T-helper 17 cell (primary cell): ENCODE measurements at places on chromosomes 5 and 9.

DNA sequence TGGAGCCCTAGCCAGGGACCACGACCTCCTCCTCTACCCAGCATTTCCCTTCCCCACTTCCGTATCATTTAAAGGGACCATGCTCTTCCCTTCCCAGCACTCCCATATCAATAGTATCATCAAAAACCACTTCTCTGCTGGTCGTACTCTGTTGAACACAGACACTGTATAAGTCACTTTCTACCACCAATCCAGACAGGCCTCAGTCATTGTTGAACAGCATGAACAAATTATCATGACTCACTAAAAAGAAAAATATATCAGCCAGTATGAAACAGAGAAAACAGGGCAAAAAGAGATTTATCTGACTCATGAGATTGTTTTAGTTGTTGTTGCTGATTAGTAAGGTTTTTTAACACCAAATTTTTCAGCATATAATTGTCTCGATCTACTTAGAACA is 89.8 kb downstream of the CDKN2A start:
- no peak for DNase-seq

- no peak for DNase-seq
Measured at GRCh38 chr9:84857211-84857610, 187.7 kb downstream of the NTRK2 start.

DNA sequence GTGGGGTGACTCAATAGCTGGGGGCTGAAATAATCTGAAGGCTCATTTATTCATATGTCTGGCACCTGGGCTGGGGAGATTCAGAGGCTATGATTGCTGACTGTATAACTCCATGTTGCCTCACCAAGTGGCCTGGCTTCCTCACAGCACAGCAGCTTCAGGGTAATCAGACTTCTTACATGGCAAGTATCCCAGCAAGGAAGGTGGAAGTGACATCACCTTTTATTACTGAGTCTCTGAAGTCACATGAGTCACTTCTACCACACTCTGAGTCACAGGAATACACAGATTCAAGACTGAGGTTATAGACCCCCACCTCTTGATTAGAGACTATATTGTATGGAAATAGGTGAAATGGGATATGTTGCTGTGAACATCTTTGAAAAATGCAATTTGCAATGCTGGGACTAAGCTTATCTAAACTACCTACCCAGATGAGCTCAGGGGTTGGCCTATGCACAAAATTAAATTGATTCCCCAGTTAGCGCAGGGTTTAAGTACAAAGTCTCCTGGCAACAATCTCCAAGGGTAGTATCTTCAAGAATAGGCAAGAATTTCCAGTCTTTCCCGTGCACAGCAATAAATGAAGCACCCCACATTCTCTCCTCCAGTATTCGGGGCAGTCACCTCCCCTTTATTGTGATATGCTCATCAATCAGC is 553.1 kb downstream of the LRRC70 start:
- no peak for DNase-seq

DNA sequence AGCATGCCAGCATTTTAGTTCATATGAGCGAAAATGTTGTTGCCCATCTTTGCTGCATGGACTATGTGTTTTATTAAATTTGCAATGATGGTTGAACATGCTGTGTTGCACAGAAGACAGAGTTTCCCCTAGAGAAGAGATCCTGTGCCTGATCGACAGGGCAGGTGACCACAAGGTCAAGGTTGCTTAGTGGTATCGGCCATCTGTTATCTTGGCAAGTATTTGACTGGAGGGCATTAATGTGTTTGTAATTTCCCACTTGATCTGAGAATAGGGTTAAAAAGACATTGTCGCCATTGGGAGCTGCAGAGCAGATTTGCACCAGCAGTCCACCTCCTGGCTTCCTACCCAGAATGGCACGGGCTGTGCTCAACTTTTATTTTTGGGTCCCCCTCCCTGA is 1523.6 kb upstream of the WWC1 start:
- DNase-seq = no peak

DNA sequence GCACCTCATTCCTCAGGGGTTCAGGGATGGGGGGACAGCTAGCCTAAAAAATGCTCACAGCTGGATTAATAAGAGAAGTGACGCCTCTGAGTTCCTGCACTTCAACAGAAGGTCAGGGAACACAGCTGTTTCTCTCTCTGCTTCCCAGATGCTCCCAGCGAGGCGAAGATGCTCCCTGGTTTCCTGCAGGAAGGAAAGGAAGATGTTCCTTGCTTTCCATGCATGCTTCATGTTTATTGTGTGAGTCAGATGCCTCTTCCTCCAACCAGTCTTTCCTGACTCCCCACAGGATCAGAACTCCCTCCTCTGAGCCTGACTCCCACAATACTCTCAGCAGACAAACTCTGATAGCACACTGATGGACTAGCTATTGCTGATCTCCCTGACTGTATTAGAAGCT is 71.9 kb downstream of the MFAP3 start:
- DNase-seq = no peak
